ENCODE measurements at places on chromosomes 5 and 9.
A peak's percentile ranks its signal among the peaks of the same experiment; 100 is the strongest.

DNA sequence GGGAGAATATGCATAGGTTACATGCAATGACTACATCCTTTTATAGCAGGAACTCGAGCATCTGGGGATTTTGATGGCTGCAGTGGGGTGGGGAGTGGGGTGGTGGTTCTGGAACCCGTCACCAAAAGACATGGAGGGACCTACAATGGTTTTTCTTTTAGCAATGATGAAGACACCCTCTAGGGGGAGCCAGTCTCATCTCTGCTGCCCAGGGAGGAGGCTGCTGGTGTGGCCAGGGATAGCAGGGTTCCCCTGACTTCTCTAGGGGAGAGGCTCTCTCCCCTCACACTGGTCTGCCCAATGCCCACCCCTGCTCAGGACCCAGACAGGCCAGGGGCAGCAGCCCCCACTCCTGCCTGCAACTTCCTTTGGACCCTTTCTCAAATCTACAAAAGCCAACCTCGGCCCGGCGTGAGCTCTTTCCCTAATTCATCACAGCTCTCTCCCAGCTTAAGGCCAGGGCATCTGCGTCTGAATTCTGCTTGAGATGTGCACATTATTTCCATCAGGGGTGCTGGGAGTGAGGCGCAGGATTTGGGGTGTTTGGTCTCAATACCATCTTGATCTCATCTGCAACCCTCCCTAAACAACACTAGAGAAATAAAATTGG, 73.6 kb upstream of the RETREG1 start:
- peak; percentile 62 for DNase-seq

DNA sequence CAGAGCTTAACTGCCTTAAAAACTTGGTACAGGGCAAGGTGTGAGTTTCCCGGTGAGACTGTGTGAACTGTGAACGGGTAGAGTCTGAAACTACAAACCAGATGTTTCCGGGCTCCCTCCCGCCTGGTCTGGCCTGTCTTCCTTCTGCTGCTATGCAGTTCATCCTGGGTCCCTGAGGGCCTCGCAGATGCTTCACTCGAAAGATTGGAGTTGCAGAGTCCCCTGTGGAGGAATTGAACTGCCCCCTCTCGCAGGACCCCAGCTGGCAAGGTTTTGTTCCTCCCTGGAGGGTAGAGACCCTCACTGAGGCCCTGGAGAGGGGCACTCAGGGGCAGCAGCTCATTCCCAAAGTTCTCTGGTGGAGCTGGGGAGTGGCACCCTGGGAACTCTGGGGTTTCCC, 533 bp downstream of the DCANP1 start:
- no peak for DNase-seq

DNA sequence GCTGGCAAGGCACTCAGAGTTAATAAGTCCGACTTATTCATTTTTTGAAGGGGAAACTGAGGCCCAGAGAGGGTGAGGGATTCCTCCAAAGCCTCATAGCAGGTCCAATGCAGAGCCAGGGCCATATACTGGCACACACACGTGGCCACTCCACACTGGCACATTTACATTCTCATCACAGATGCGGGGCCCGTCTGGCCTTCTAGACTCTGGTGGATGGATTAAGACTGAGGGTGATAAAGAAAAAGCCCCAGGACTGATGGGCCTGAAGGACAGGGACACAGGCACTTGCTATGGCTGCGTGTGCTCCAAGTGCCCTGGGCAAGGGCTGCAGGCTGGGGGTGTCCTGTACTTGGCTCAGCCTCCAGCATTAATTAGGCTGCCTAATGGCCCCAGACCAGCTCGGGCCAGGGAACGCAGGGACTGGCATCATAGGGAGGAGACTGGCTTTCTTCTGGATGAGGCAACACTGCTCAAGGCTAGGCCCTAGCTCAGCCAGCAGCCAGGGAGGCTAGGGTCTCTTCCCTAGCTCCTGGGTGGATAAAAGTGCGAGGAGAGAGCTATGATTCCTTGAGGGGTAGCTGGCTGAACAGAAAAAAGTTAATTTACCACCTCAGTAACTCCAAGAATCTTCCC, 28.5 kb upstream of the CSF1R start:
- no peak for DNase-seq

GRCh38 chr9:134643222-134643671, 1.6 kb downstream of the COL5A1 start:
- no peak for DNase-seq

- DNase-seq = no peak
Measured at GRCh38 chr5:68292316-68292715, 76.8 kb downstream of the PIK3R1 start.

- DNase-seq = no peak
Measured at GRCh38 chr5:151925340-151925739, 689 bp upstream of the GLRA1 start.

- DNase-seq = peak; percentile 45
Measured at GRCh38 chr9:93575796-93576257, 557 bp upstream of the PHF2 start.

DNA sequence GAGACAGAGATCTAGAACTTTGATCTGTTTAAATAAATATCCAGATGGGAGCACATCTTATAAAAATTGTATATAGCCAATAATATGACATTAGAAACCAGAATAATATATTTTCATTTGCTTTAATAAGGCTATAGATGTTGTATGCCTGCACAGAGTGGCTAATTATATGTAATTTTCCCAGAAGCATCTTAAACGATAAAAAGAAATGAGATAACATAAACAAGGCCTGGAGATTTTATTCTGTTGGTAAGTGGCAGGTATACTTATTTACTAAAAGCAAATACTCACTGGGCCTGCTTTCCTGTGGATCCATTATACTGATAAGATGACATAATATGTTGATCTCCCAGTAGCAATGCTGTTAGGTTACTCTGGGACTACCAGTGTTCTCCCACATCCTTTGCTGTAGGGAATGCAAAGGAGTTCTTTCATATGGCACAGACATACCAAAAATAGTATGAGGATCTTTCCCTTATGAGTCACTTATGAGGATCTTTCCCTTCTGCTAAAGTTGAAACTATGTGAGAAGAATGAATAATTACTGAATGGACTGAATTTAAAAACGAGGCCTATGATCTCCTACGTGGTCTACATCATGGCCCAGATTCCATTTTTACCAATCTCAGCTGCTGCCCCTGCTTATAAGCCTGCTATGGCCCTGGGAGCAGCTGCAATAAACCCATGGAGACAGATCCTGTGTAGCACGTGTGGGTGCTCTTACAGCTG, 112.1 kb downstream of the NUDT12 start:
- peak; percentile 90 for DNase-seq

DNA sequence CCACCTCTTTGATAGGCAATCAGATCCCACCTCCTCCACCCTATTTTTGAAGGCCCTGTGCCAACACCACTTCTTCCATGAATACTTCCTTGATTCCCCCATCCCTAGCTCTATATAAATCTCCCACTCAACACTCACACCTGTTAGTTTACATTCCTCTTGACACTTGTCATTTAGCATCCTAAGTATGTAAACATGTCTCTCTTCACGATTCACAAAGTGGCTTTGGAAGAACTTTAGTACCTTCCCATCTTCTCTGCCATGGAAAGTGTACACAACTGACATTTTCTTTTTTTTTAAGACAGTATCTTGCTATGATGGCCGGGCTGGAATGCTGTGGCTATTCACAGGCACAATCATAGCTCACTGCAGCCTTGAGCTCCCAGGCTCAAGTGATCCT, 1.5 kb upstream of the FXN start:
- DNase-seq = peak; percentile 30

DNA sequence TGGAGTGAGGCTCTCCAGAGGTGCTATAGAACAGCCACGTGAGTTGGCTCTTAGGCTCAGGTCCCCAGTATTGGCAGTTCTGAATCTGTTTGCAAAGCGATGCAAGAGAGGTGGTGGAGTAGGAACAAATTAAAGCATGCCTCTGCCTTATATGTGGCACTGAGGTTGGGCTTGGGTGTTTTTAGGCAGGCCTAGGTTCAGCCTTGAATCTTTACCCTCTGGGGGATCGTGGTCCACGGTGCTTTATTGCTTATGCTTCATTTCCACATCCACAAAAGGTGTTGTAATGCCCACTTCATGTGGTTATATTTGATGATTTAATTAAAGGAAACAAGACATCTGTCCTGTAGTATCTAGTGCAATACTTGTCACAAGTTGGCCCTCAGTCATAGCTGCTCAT, 56.2 kb downstream of the CD180 start:
- no peak for DNase-seq

GRCh38 chr5:149641000-149641576, 59.8 kb downstream of the ARHGEF37 start:
- peak; percentile 61 for DNase-seq

DNA sequence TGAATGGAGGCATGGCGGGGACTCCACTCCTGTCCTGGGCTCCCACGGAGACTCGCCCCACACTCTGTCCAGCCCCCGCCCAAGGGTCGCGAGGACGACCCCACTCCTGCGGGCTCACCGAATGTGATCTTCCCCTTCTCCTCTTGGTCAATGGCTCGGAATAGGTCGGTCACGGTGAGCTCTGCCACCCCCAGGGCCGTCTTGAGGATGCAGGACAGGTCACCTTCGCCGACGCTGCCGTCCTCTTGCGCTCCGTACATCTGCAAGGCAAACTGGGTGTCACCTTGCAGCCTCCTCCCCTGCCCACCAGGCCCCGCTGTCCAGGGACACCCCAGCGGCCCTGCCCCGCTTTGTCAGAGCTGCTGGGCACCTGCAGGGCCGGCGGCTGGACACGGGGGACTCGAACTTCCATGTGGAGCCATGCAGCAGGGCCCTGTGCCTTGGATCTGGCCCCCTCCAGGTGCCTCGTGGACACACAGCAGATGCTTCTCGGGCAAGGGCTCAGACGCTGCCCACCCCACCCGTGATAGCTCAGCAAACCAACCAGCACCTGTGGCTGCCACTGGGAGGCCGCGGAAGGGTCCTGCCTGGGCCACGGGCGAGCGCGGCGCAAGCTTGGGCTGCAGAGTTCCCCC, 21.5 kb upstream of the SLC6A3 start:
- no peak for DNase-seq

DNA sequence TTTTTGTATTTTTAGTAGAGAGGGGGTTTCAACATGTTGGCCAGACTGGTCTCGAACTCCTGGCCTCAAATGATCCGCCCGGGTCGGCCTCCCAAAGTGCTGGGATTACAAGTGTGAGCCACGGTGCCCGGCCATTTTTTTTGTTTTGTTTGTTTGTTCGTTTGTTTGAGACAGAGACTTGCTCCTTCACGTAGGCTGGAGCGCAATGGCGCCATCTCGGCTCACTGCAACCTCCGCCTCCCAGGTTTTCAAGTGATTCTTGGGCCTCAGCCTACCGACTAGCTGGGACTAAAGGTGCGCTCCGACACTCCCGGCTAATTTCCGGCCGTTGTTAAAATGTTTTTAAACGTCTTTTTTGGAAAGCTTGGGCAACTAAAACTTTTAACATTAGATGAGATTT, 54.0 kb downstream of the SHOC1 start:
- no peak for DNase-seq

GRCh38 chr5:140342896-140343295, 3.5 kb downstream of the HBEGF start:
- DNase-seq = no peak

DNA sequence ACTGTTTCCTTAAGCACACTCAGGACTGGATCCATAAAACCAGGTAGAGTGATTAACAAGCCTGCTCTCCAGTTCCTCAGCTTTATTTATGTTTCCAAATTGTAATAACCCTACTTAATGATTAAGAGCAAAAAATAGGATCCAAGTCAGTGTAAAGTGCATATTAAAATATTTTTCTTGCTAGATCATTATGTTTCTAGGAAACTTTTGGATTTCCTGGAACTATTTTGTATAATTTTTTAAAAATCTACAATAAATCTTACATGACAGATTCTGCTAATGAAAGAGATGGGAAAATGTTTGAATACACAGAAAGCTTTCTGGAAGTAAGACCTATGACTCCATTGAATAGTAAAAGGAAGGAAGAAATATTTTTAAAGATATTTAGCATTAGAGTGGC, 35.5 kb downstream of the BHMT start:
- no peak for DNase-seq

- DNase-seq = no peak
Measured at GRCh38 chr5:124733329-124733650, 13.1 kb downstream of the ZNF608 start.

- peak; percentile 88 for DNase-seq
Measured at GRCh38 chr9:136693490-136694162, 6.4 kb upstream of the AGPAT2 start.

DNA sequence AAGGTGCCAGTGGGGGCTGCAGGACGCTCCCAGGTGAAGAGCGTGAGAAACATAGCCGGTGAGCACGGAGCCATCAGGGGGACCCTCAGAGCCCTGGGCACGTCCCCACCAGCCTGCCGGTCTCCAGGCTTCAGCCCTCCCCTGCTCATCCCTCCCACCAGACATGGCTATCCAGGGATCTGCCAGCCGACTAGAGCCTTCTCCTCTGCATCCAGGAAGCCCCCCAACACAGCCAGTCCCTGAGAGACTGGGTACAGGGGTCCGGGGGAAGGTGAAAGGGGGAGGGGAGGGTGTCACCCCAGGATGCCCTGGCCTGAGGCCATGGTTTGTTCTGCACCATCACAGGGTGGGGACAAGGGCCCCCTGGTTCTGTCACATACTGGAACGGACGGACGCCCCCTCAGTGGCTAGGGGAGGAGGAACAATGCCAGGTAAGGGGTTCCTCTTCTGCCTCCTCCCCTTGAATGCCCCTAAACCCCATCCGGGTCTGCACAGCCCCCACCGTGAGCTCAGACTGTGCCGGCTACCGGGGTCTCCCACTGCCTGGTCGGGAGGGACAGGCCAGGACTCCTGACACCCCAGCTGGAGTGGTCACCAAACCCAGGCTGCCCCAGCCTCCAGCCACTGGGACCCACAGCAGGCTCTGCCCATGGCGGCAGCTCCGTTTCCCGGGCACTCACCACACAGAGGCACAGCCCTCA, 34.3 kb downstream of the NACC2 start:
- no peak for DNase-seq

DNA sequence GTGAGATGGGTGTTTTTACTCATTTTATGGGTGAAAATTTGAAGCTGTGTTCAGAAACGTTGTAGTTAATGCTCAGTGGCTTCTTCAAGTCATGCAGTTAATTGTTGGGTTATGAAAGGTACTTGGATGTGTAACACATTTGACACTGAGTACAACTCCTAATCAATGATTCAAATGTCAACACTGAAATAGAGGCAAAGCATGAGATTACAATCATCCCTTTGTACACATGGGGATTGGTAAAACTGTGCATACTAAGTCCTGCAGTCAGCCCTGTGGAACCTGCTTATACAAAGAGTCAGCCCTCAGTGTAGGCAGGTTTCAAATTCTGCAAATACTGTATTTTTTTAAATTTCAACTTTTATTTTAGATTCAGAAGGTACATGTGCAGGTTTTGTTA, 3.3 kb downstream of the ABLIM3 start:
- DNase-seq = no peak

GRCh38 chr5:32038523-32038922, 135.6 kb downstream of the GOLPH3 start:
- no peak for DNase-seq

DNA sequence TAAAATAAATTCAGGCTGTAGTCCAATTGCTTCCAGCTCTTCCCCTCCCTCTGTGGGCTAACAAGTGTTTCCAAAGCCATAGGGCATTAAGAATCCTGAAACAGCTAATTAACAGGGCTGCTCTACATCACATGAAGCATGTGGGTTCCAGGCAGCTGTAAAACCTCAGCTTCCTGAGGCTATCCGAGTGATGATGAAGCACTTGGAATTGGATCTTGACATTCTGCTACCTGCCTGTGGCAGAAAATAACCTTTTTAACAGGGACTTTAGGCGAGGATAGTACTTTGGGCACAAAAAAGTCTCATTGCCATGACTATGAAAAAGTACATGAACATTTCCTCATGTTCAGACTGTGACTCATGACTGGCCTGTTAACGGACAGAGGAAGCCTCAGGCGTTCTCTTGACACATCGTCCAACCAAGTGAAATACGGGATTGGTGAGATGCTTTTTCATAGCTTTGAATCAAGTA, 107.2 kb downstream of the PDE4D start:
- DNase-seq = peak; percentile 91

GRCh38 chr9:129726322-129727160, 26.3 kb downstream of the PTGES start:
- peak; percentile 59 for DNase-seq

Measured in kidney tubule cell (primary cell).